ENCODE measurements at places on chromosomes 2 and 18. TPM values are rescaled to one million over a fixed set of nuclear protein-coding genes. Genes with fewer than 3 reads are reported as not detected.

Gene CHRND
- not detected for total RNA-seq

Gene SUCLG1
- 69.0 TPM for total RNA-seq

Gene CELF4
- total RNA-seq: not detected

Gene NEB
- 0.34 TPM for total RNA-seq

Gene GPBAR1
- total RNA-seq: 0.16 TPM

DNA sequence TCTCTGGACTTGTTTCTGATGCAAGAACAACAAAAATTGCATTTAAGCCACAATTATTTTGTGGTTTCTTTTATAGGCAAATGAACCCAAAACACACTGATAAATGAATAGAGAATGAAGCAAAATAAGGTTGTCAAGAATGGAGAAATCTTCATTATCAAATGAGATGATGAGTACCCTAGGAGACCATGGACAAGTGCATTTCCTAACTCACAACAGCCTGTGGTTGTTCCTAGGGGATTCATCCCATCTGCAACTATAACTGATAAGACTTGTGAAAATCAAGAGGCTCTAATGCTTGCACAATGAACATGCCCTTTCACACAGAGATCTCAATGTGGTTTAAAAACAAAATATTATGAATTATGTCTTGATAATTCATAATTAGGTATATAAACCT is 159.9 kb downstream of the PDE1A start:
- H3K36me3 ChIP-seq: no peaks in the 10 kb centered on the region
- no peak overlapping the region for H3K4me3 ChIP-seq
- H3K27me3 ChIP-seq: peaks cover 1% of the 10 kb centered on the region
- H3K4me1 ChIP-seq: no peaks in the 10 kb centered on the region
- DNase-seq: no peak
- no peak overlapping the region for H3K27ac ChIP-seq

DNA sequence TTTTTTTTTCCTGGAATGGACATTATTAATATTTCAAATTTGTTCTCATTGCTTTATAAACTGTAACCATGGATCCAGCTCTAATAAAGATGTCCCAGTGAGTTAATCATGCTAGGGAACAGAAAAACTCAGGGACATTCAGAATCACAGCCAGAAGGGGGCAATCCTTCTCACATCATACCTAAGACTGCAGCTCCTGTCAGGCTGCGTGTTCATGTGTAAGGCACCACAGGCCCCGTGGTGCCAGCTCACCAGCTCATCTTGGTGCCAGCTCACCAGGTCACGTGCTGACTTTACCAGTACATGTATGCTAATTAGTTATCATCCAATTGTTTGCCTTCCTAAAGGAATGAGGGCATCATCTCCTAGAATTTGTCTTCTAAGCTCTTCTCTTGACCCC is 84.7 kb upstream of the NEDD4L start:
- no peak overlapping the region for H3K27ac ChIP-seq
- no peaks in the 10 kb centered on the region for H3K36me3 ChIP-seq
- H3K4me3 ChIP-seq: no peak overlapping the region
- peak; percentile 10 for DNase-seq
- no peaks in the 10 kb centered on the region for H3K4me1 ChIP-seq

GRCh38 chr2:54052825-54053718 is 62.3 kb upstream of the ACYP2 start:
- peaks cover 17% of the 10 kb centered on the region for H3K36me3 ChIP-seq
- H3K4me1 ChIP-seq: peaks cover 26% of the 10 kb centered on the region
- no peak for DNase-seq
- H3K4me3 ChIP-seq: no peak overlapping the region

DNA sequence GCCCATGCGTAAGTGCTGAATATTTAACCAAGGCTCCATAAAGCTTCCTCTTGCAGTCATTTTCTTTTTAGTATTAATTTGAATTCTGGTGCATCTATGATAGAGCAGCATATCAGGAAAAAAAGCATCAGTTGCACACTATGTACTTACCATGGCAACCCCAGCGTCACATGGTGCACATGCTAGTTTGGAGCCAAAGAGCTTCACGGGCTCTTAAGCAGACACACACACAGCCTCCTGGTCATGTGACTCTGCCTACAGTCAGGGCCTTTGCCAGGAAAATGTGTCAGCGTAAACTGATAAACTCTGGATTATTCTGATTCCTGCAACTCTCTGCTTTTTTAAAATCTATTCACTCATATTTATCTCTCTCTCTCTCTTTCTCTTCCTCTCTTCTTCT is 30.2 kb downstream of the NYAP2 start:
- peaks cover 8% of the 10 kb centered on the region for H3K27me3 ChIP-seq
- no peaks in the 10 kb centered on the region for H3K36me3 ChIP-seq
- no peak overlapping the region for H3K27ac ChIP-seq
- H3K4me1 ChIP-seq: no peaks in the 10 kb centered on the region
- no peak for DNase-seq

DNA sequence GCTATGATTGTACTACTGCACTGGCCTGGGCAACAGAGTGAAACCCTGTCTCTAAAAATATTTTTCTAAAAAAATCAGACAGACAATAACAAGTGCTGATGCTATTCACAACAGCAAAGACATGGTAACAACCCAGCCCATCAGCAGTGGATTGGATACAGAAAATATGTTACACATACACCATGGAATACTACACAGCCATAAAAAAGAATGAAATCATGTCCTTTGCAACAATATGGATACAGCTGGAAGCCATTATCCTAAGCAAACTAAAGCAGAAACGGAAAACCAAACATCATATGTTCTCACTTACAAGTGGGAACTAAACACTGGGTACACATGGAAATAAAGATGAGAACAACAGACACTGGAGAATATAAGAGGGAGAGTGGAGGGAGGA is 19.9 kb downstream of the FAM161A start:
- no peak for DNase-seq
- H3K27me3 ChIP-seq: no peaks in the 10 kb centered on the region
- peaks cover 3% of the 10 kb centered on the region for H3K36me3 ChIP-seq

DNA sequence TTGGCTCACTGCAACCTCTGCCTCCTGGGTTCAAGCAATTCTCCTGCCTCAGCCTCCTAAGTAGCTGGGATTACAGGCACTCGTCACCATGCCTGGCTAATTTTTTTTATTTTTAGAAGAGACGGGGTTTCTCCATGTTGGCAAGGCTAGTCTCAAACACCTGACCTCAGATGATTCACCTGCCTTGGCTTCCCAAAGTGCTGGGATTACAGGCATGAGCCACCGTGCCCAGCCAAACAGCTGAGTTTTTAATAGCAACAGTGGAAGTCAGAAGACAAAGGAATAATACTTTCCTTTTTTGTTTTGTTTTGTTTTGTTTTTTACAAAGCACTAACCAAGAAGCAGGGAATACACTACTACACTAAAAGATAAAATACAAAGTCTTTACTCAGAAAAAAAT is 16.9 kb downstream of the GPR75 start:
- no peak for DNase-seq
- H3K27me3 ChIP-seq: no peaks in the 10 kb centered on the region
- H3K4me1 ChIP-seq: peaks cover 2% of the 10 kb centered on the region
- H3K4me3 ChIP-seq: no peak overlapping the region
- no peak overlapping the region for H3K27ac ChIP-seq

DNA sequence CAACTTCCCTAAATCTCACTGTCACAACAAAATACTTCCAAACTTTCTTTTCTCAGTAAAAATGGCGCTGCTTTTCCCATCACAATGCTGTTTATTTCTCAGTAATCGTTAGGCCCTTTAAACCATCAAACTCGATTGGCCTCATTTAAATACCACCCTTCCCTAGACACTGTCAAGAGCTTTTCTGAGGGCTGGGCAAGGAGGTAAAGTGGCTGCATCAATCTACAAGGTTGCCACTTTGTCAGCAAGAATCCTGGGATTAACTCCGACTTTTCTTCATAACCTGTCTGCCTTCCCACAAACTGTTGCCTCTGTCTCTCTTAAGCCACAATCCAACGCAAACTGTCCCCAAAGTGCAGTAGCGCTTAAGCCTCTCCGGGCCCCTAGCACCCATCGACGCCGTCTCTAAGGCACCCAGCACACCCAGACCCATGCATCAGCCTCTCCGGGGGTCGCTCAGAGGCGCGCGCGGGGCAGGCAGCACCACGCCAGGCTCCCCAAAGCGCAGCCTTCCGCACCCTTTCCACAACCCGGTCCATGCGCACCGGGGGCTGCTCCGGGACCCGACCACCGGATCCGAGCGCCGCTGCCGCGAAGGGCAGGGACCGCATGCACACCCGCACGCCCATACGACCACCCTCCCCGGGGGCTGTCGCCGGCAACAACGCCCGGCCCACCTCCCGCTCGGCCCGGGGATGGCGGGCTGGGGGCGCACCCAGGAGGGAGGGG is 683 bp downstream of the MBOAT2 start:
- H3K27me3 ChIP-seq: peaks cover 6% of the 10 kb centered on the region
- no peaks in the 10 kb centered on the region for H3K36me3 ChIP-seq
- H3K4me3 ChIP-seq: peak overlapping the region; percentile 71
- peaks cover 6% of the 10 kb centered on the region for H3K4me1 ChIP-seq
- DNase-seq: peak; percentile 13
- H3K27ac ChIP-seq: no peak overlapping the region

DNA sequence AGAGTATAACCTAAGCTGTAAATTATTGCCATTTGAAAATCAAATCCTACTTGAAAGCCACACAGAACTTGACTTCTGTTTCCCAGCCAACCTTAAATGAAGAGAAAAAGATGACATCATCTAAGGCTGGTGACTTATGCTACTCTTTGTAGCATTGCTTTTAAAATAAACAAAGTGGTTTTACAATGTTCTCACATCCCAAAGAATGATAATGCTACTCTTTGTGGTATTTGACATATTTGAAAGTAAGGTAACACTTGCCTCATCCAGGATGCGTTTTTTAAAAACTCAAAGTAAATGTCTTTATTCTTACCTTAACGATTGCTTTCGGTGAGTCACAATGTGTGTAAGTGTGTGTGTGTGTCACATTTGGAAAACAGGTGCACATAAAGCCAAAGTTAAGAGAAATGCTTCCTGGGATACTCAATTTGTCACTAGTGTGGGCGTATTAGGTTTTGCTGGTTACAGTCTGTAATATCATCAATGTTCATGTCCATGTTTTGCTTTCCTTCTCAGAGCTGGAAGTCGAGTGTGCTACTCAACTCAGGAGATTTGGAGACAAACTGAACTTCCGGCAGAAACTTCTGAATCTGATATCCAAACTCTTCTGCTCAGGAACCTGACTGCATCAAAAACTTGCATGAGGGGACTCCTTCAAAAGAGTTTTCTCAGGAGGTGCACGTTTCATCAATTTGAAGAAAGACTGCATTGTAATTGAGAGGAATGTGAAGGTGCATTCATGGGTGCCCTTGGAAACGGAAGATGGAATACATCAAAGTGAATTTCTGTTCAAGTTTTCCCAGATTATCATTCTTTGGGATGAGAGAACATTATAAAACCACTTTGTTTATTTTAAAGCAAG is 2.6 kb downstream of the PMAIP1 start:
- H3K27ac ChIP-seq: peak overlapping the region; percentile 97
- no peaks in the 10 kb centered on the region for H3K27me3 ChIP-seq
- H3K4me3 ChIP-seq: peak overlapping the region; percentile 92
- H3K4me1 ChIP-seq: peaks cover 57% of the 10 kb centered on the region

GRCh38 chr2:52402128-52402527 is 1365.5 kb upstream of the CHAC2 start:
- no peaks in the 10 kb centered on the region for H3K27me3 ChIP-seq
- DNase-seq: no peak
- no peaks in the 10 kb centered on the region for H3K4me1 ChIP-seq

DNA sequence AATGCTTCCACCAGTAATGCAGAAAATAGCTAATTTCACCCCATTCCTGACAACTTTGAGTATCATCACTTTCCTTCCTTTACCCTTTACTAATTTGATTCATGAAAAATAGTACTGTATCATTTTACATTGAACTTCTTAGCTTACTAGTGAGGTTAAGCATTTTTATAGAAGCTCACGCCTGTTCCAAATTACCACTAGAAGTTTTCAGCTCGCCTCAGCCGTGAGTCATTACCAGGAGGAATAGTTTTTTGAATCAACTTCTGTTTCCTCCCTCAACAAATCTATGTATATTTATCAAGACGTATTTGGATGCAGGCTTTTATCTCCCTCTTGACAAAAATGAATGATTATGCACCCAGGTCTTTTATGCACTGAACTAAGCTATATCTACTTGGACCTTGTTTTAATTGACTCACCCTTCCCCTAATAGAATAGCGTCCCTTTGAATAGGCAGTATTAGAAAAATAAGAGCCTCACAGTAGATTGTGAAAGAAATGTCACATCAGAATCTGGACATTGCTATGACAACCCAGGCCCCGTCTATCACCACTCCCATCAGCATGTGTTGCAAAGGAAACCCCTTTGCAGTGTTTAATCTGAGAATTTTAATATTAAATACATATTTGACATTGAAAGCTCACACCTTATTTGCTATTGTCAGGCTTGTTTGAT is 207.4 kb upstream of the NRP2 start:
- no peak overlapping the region for H3K27ac ChIP-seq
- peaks cover 7% of the 10 kb centered on the region for H3K27me3 ChIP-seq
- H3K4me3 ChIP-seq: no peak overlapping the region

GRCh38 chr2:21294446-21294845 is 170.7 kb downstream of the TDRD15 start:
- no peak for DNase-seq
- no peaks in the 10 kb centered on the region for H3K4me1 ChIP-seq
- H3K36me3 ChIP-seq: no peaks in the 10 kb centered on the region
- H3K27ac ChIP-seq: no peak overlapping the region

DNA sequence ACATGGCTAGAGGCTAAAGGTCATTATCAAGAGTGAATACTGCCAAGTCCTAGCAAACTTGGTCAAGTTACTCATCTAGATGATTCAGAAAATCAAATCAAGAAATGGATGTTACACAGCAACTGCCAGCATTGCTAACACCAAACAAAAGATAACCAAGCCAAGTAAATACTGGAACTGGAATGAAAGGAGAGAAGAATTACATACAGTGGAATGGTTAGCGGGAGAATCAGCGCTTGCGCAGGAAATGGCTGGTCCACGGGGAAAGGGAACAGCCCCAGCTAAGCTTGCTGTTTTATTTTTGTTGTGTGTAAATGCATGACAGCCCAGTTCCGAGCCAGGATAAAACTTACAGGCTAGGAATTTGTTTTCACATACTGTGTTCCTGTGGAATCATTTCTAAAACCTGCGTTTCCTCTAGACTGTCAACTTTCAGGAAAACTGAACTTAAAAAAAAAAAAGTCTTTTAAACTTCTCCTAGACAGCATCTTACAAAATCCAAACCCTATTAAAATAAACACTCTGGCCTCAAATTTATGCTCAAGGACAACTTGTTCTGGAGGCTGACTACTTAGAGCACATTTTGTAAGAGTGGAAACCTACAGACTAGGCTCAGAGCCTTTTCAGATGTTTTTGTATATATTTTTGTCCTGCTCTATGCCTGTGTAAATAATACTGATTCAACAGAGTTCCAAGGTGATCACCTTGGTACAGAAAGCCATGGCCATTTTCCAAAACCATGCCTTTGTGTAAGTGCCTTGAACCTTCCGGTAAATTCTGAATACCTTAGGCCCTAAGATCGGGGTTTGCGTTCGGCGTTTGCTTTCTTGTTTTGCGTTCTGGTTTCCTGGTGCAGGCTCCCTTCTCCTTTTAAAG is 30.7 kb upstream of the TXNDC2 start:
- H3K27me3 ChIP-seq: peaks cover 8% of the 10 kb centered on the region
- H3K36me3 ChIP-seq: no peaks in the 10 kb centered on the region
- DNase-seq: no peak
- H3K27ac ChIP-seq: no peak overlapping the region
- H3K4me3 ChIP-seq: no peak overlapping the region
